ENCODE measurements at places on chromosomes 12 and 14.
A peak's percentile ranks its signal among the peaks of the same experiment; 100 is the strongest.

DNA sequence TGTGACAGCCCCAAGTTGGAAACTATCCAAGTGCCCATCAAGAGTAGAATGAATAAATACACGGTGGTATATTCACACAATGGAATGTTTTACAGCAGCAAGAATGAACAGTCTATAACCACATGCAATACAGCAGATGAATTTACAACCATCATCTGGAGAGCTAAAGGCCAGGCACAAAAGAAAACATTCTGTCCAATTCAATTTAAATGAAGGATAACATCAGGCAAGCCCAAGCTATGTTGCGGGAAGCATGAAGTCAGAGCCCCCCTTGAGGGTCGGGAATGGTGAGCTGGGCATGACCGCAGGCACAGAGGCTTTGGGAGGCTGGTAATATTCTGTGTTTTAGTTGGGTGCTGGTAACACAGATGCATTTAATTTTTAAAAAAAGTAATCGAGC is 76.0 kb downstream of the SYNE3 start:
- DNase-seq, result no peak

DNA sequence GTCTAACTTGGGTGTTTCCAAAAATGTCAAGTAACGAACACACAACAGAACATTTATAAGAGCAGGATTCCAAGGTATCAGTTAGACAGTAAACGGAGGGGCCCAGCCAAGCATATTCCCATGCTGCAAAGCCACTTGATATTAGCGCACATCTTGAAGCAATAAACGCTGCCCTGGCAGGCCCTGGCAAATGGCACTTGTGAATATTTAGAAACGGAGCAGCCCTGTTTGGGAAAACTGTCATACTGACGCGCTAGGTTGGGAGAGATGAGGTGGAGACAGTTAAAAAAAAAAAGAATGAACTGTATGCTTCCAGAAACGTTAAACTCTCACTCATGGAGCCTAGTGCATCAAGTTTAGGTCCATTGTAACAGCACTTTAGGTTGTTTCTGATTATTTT is 9.3 kb downstream of the DGLUCY start:
- DNase-seq, result no peak

DNA sequence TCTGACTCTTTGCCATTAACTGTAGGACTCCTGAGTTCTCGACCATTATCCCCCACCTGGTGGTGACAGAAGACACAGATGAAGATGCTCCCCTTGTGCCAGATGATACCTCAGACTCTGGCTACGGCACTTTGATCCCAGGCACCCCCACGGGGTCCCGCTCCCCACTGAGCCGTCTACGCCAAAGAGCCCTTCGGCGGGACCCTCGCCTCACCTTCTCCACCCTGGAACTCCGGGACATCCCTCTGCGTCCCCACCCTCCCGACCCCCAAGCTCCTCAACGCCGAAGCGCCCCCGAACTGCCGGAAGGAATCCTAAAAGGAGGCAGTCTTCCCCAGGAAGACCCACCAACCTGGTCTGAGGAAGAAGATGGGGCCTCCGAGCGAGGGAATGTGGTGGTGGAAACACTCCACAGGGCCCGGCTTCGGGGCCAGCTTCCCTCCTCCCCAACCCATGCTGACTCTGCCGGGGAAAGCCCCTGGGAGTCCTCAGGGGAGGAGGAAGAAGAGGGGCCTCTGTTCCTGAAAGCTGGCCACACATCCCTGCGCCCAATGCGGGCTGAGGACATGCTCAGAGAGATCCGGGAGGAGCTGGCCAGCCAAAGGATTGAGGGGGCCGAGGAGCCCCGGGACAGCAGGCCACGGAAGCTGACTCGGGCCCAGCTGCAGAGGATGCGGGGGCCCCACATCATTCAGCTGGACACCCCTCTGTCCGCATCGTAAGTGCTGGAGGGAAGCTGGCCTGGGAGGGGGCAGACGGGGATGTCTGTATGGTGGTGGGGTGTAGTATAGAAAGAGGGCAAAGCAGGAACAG is 14.4 kb downstream of the TNFRSF1A start:
- DNase-seq, result no peak

GRCh38 chr14:32733015-32733414 is 205.7 kb upstream of the NPAS3 start:
- no peak for DNase-seq

- peak; percentile 23 for DNase-seq
These were observed 6.9 kb upstream of the OR6J1 start for GRCh38 chr14:22650960-22651521.

DNA sequence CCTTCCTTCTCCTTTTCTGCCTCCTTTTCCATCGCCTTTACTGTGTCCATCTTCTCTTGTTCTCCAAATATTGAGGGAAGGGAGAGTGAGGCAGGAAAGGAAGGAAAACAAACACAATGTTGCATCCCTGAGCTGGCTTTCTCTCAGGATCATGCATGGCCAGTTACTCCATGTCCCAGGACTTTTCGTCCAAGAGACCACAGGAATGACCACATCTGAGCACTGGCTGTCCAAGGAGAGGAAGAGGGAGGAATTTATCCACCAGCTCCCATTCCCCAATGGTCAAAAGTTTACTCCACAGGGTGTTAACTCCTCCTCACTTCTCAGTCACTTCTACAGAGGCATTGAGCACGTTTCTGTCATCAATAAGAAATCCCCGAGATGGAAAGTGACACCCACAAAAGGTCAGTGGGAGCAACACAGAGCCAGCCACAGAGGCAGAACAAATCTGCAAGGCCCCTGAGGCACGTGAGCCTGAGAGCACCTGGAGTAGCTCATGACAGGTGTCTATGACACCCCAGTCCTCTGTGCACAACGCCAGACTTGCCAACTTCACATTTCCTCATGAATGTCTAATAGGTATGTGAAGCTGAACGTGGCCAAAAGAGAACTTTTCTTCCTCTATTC is 177.3 kb upstream of the NUDT4 start:
- DNase-seq, result no peak

DNA sequence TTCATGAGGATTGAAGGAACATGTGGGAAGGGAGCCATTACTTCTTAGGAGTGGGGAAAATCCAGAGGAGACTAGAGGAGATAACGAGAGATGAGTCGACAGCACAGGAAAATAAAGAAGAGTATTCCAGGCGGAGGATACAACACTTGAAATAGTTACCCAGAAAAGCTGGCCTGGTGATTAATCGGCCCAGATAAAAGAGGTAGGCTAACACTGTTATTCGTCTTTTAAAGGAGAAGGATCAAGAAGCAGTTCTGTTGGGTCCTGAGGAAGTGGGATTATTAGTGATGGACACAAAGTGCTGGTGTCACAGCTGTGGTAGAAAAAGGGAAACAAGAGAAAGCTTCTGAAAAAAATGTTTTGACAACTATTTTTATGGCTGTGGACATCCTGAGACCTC is 425.3 kb downstream of the ZFP36L1 start:
- DNase-seq, result no peak

DNA sequence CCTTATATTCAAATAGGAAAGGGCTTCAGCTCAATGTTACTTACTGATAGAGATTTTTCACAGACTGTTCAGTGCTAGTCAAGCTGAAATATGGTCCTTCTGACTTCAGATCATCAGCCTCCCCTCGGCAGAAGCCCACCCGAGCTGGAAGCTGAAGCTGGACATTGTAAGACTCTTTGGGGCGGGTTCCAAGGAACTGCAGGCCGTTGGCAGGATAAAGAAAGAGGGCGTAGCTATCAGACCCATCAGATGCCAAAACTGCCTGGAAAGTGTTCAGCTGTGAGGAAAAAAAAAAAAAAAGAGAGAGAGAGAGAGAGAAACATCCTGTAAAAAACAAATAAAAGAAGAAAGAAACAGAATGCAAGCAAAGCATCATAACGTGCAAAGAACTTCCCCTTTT is 8.8 kb downstream of the NID2 start:
- no peak for DNase-seq

GRCh38 chr14:96631621-96632362 is 129.6 kb downstream of the PAPOLA start:
- DNase-seq, result no peak

GRCh38 chr12:105330931-105331804 is 677 bp downstream of the C12orf75 start:
- no peak for DNase-seq

- DNase-seq, result no peak
These were observed 27.8 kb downstream of the LRTM2 start for GRCh38 chr12:1848146-1848545.

DNA sequence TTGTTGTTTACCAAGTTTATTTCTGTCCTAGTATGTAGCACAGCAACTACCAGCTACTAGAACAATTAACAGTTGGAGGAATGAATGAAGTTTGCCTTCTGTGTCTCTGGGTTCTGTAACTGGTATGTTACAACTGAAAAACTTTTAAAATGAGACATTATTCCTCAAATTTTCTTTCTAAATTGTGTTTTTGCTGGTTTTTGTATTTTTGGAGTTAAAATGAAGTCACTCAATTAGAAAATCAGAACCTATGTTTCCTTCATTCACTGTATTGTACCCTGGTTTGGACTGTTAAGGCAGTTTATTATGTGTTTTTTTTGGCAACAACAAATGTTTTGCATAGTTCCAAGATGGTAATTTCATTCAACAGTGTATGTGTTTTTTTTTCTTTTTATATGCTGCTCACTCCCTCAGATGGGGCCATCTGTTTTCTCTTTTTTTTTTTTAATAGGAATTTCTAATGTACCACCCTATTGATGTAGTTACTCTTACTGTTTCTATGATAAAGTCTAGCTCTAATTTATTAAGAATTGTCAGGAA is 30.2 kb upstream of the EVL start:
- DNase-seq, result no peak

- no peak for DNase-seq
These were observed 2.8 kb downstream of the CFAP73 start for GRCh38 chr12:113152196-113152834.

GRCh38 chr14:101525640-101526527 is 35.4 kb upstream of the DIO3 start:
- no peak for DNase-seq

DNA sequence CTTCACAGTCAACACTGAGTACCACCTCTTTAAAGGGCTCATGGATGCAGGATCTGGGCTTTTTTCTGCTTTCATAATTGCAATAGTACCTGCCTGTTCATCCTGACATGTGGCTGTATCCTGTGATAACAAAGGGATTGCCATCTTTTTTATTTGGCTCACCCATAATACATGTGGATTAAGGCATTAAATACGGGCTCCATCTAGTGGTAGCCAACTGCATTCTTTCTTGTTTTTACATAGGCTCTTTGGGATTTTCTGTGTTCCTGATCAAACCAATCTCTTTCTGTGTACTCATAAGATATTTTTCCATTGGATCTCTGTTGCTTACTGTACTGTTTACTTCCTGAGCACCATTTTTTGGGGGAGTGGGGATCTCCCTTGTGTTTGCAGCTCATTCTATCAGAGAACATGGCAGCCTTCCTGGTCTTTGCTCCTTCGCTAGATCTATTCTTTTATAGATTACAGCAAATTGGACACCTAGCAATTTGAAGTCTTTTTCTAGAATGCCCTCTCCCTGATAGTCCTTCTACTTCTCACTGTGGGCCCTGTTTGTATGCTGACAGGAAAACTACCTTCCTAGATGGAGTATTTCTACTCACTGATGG is 723.4 kb upstream of the MDGA2 start:
- no peak for DNase-seq

DNA sequence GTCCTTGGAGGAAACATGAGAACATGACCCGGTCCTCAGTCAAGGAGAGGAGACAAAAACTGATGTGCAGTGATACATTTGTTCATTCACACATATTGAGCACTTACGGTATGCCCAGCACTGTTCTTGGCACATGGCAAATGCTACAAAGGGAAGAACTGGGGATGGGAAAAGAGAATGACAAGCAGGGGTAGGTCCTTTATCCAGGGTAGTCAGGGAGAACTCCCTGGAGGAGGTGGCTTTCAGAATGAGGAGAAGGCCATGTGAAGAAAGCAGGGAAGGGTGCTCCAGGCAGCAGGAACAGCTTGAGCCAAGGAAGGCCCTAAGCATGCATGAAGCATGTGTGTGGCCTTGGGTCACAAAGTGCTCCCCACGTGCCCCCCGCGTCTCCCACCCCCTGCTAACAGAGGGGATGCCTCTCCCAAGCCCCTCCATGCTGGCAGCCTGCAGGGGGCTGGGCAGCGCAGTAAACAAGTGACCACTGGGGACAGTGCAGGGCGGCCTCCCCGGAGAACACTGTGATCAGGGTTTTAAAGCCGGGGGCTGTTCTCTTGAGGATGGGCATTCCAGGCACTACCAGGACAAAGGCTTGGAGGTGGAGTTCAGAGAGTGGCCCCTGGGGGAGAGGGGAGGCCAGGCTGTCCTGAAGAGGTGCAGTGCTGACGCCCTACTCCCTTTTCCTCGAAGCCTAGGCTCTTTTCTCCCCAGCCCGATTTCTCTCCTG is 71.0 kb downstream of the PHETA1 start:
- no peak for DNase-seq

GRCh38 chr14:87783071-87783470 is 209.9 kb downstream of the GALC start:
- DNase-seq, result no peak

GRCh38 chr12:71955970-71956369 is 17.3 kb downstream of the TPH2 start:
- no peak for DNase-seq

- no peak for DNase-seq
These were observed 17.9 kb upstream of the EML1 start for GRCh38 chr14:99775351-99775750.

- no peak for DNase-seq
These were observed 151.0 kb upstream of the LMO3 start for GRCh38 chr12:16756833-16757555.

DNA sequence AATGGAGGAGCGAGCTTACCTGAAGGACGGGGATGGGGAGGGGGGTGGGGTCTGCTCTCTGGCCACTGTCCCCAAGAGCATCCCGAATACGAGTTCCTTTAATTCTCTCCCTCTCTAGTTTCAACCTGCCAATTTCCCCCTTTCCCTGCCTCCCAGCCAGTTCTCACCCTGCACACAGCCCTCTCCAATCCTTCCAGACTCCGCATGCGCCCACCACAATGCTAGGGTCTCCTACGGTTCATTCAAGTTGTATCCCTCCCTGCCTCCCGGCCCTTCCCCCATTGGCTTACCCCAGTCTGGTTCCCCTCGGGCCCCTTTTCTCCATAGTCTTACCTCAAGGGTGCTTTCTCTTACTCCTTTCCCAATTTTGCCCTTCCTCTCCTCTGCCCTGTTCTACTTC is 708 bp upstream of the IGFBP6 start:
- no peak for DNase-seq

DNA sequence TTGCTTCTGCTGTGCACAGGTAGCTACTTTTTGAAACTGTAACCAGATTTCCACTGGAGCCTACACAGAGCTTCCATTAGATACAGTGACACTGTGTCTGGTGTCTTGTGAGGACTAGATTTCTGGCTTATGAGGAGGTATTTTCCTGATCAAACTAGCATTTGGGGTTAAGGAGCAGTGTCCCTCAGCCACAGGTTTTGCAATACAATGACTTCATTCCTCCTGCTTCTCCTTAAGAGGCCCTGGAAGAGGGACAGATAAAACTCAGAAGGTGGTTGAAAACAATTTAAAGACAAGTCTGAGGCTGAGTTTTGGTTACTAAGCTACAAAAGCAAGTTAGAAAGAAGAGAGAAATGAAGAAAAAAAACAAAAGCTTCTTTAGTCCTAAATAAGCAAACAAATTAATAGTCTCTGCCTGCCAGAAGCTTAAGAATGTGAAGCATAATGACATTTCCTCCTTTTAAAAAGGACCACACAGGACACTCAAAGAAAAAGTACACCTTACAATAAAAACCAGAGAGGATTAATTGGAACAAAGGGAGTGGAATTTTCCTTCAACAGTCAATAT is 53.0 kb downstream of the PKP2 start:
- peak; percentile 76 for DNase-seq

Measured in large intestine (tissue), 12 donors.